Chondrocyte (in vitro differentiated cells): ENCODE measurements at places on chromosomes 2 and 18.

- DNase-seq: no peak
Observed at GRCh38 chr18:51523671-51524070, 326.2 kb upstream of the MEX3C start.

DNA sequence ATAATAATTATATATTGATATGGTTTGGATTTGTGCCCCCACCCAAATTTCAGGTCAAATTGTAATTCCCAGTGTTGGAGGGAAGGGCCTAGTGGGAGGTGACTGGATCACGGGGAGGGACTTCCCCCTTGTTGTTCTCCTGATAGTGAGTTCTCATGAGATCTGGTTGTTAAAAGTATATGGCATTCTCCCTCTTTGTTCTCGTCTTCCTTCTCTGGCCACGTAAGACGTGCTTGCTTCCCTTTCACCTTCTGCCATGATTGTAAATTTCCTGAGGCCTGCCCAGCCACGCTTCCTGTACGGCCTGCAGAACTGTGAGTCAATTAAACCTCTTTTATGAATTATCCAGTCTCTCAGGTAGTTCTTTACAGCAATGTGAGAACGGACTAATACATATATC, 88.3 kb downstream of the ROCK2 start:
- no peak for DNase-seq

DNA sequence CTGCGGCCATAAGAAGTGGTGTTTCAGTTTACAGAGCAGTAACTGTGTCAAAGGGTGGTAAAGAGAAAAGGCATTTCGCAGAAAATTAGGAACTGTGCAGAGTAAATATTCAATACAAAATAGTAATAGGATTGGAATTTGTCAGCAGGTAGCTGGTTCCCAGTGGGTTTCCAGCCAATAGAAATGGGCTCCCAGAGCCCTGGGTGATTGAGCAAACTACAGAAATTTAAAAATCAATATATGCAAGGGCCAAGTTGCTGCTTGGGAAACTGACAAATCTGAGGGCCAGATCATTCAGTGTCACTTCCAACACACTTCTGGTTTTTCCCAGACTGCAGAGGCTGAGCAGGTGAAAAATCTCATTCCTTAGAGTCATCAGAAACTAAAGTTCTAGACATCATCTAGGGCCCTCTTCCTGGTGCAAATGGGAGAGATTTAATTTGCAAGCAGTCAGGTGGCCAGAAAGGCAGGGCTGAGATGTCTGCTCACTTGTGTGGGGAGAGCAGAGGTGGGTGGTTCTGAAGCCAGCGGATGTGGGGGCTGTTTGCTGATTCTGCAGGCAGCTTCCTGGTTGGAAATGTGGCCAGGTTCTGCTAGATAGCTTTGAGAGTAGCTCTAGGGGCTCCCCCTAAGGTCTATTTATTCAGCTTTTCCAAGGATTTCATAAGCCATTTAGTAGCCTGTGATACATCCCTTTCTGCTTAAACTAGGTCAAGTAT, 182.4 kb downstream of the NCK2 start:
- no peak for DNase-seq

- no peak for DNase-seq
Observed at GRCh38 chr18:26356045-26356785, 130.0 kb downstream of the TAF4B start.

GRCh38 chr2:179170901-179171300, 93.7 kb downstream of the SESTD1 start:
- no peak for DNase-seq

DNA sequence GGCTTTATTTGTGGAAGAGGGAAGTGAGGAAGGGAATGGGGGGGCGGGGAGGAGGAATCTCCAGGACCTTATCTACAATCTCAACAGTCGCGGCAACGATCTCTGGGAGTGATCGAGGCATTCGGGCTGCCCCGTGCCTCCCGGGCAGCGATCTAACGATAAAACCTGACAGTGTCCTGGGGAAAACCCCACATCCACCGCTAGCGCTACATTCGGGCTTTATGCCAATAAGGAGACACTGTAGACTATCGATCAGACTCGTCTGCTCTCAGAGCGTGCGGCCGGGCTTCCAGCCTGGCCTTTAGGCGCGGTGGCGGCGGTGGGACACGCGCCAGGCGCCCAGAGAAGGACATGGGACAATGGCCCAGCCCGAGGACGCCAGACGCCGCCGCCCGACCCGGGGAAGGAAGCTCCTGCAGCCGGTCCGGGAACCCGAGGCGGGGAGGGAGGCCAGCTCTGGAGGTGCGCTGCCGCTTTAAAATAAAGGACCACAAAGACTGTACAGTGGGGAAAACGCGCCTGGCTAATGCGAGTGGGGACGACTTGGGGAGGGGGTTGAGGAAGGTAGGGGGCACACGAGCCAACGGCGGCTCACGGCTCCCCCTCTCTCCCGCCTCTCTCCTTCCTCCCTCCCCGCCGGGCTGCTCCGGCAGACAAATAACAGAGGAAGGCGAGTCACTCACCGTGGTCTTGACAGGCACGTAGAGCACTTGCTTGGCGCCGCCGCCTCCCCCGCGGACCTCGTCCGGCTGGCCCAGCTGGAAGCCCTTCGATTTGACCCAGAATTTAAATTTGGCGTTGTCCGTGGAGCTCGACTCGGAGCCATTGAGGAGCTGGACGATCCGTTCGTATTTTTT, 2.2 kb downstream of the NOL4 start:
- no peak for DNase-seq

DNA sequence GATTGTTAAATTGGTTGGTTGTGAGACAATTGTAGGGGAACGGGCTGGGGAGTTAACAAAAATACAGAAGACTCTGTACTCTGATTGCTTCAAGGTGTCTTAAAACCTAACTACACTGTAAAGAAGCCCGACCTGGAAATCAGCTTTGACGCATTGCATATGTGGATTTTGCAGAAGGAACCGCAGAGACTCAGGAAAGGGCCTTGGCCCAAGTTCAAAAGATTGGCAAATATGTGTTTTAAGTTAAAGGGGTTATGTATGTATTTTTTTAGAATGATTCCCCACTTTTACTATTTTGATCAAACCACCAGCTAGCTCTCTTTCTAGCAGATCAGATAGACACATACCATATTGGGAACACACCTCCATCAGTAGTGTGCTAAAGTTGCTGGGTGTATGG, 18.0 kb upstream of the EDAR start:
- no peak for DNase-seq

DNA sequence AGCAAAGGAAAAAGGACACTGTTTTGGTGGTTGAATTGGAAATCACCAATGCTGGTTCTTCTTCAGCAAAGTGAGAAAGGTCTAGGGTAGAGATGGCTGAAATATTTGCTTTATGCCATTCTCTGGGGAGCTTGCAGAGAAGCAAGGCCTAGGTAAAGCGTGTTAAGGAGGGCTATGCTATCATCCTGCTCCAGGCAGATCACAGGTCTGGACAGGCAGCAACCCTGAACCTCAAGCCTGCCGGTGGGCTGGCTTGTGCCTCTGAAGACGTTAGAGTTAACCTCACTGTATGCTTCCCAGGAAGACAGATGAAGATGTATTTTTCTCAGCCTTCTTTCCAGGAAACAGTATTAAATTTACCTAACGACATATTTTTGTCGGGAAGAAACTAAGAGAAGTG, 138.5 kb upstream of the LYPD6 start:
- no peak for DNase-seq

DNA sequence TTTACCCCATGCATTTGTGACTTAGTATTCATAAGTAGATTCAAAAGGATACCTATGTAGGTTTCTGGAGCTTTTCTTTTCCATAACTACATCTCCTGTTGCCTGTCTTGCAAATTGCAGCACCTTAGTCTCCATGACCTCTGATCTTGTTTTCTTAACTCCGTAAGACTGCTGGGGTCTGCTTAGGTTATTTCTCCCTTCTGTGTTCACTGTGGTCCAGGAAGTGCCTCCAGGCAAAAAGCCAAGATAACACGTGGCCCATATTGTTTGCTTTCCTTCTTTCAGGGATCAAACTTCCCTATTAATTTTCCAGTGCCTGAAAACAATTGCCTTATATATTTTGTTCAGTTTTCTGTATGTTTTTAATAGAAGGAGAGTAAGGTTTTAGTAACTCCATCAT, 86.4 kb downstream of the GCA start:
- no peak for DNase-seq

GRCh38 chr2:154623819-154624218, 74.7 kb upstream of the KCNJ3 start:
- DNase-seq: no peak

- no peak for DNase-seq
Observed at GRCh38 chr2:143946436-143947391, 573.2 kb downstream of the ZEB2 start.
